ENCODE measurements at places on chromosomes 11 and 22. TPM values are rescaled to one million over a fixed set of nuclear protein-coding genes. Genes with fewer than 3 reads are reported as not detected.

The SYT13 gene
- not detected for polyA plus RNA-seq

- no peak for DNase-seq
- H3K36me3 ChIP-seq = no peaks in the 10 kb centered on the region
- H3K4me3 ChIP-seq = no peak overlapping the region
- H3K4me1 ChIP-seq = no peaks in the 10 kb centered on the region
- no peak overlapping the region for H3K27ac ChIP-seq
Measured at GRCh38 chr11:15911377-15912044, 444.8 kb downstream of the SOX6 start.

The GSTT2B gene
- not detected for polyA plus RNA-seq

DNA sequence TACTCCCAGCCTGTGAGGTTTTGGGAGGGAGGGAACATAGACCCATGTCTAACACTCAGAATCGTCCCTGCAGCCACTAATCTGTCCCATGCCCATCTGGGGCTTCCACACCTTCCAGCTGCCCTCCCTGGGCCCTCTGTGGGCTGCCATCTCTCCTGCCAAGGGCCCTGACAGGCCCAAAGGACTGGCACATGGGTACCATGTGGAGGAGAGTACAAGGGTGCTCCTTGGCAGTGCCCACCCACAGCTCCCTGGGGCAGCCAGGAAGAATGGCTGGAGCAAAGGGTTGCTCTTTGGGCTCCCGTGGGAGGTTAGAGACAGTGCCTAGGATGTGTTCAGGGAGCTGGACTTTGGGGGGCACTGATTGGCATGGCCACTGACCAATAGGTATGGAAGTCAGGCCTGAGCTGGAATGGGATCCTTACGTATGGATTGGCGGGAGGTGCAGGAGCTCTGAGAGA is 56.8 kb downstream of the CD82 start:
- H3K27ac ChIP-seq = no peak overlapping the region
- H3K4me3 ChIP-seq = no peak overlapping the region
- DNase-seq = no peak
- H3K36me3 ChIP-seq = peaks cover 6% of the 10 kb centered on the region
- H3K27me3 ChIP-seq = no peaks in the 10 kb centered on the region

DNA sequence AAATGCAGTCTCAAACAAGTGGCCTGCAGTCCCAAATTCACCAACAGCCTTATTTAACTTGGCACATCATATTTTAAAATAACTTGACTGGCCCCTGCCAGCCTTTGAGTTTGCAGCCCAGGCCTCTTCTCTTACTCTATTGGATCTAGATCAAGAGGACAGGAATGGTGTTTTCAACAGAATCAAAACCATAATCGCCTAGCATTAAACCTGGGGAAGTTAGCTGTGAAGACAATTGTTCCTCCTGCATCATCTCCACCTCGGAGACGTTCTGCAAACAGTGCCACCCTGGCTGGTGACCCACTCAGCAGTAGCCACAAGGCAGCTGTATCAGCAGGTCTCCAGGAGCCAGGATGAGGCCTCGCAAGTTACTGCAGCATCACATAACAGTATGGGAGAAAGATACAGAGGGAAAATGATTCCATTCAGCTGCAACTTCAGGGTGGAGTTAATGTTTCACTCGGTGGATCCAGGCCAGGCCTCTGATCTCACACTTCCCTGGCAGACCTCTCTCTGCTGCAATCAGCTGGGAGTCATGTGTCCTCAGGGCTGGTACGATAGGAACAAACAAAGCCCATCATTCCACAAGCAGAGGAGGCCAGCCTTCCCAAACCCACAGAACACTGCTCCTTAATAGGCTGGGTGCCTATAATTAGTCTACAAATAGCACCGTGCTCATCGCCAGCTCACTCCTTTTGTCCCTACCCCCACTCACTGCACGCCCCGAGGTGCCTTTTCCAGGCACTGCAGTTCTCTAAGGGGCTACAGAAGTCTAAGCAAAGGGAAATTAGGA is 18.6 kb upstream of the SCN2B start:
- no peak for DNase-seq
- H3K36me3 ChIP-seq = peaks cover 40% of the 10 kb centered on the region
- H3K4me1 ChIP-seq = peaks cover 8% of the 10 kb centered on the region
- no peak overlapping the region for H3K4me3 ChIP-seq
- no peaks in the 10 kb centered on the region for H3K27me3 ChIP-seq

The DDX25 gene
- polyA plus RNA-seq = not detected

All from CD8-positive, alpha-beta memory T cell (primary cell).